ENCODE measurements at places on chromosomes 1 and 21.
A peak's percentile ranks its signal among the peaks of the same experiment; 100 is the strongest.

DNA sequence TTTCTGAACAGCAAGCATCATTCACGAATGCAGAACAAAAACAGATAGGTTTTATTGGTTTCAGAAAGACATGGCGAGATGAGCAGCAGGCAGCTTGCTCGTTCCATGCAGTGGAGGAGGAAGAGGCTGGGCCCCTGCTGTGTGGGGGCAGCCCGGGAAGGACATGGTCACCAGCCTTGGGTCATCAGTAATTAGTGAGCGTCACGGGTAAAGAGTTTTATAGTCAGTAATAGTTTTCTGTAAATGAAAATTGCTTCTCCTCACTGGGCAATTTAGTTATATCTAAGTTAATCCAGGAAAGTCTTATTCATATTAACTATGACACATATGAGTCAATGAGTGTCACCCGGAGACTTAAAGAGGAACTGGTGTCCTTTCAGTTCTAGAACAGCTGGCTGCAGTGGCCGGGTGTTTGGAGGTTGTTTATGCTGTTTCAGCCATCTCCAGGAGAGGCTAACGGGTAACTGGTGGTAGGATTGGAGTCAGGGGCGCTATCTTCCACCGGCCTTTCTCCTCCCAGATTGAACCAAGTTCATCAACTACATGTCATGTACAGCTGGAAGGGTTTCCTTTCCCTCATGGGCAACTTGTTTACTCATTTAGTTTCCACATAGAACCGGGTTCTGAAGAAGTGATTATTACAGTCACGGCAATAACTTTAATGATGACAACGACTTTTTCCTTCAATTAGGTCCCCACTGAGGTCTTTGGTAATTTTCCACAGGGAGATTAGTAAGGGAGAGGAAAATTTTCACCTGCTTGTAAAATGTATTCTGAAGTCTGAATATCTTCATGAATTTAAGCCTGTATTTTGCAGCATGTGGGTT is 34.6 kb upstream of the SLC45A1 start:
- DNase-seq: peak; percentile 26

GRCh38 chr1:41754540-41754939 is 164.2 kb downstream of the HIVEP3 start:
- DNase-seq: no peak

DNA sequence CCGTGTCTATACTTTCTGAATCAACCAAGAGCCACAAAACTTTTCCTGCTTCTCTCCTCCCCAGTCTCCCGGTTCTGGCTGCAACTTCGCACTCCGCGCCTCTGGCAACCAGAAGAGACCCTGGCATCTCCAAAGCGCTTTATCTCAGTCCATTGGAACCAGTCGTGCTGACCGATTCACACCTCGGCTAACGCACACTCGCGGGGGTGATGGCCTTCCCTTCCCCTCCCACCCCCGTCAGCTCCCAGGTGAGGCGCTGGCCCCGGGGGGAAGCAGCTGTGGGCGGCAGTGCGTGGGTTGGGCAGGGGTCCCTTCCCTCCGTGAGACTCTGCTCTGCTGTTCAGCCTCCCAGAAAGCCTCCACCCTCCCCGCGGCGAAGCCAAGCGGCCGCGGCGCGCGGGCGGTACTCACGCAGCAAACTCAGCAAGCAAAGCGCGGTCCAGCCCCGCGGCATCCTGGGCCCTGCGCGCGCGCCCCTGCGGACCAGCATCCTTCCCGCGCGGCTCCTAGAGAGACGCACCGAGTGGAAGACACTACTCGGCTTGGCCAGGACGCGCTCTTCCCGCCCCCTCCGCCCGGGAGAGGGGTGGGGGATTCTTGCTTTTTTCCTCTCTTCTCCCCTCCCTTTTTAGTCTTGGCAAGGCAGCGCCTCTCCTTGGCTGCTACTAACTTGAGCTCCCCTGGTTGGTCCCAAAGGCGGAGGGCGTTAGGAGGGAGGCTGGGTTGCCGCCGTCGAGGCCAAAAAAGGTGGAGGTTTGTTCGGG is at the start of gene CD34:
Gene CD34 (minus strand): TSS at position 535 of the 764 bp plus-strand sequence. CDS start 45 bp downstream, at position 490.
- no peak for DNase-seq

DNA sequence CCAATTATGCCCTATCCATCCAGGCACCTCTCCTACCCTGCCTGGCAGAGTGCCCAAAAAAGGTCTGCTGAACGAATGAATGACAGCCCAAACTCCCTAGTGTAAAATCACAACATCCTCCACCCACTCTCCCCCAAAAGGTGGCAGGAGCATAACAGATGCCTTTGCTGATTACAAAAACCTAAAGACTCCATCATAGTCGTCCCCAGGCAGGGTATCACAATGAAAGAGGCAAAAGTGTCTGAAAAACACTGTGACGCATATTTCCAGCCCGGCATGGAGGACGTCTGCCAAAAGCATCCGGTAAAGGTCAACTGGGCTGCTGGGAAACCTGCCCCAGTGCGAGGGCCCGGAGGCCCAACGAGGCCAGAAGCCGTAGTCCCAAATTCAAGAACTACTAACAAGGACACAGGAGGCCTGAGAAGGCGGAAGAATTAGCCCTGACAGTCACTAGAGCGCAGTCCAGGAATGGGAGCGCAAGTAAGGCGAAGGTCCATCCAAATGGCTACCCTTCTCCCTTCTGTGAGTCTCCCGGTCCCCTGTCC is 576 bp downstream of the SMIM12 start:
- DNase-seq: no peak

DNA sequence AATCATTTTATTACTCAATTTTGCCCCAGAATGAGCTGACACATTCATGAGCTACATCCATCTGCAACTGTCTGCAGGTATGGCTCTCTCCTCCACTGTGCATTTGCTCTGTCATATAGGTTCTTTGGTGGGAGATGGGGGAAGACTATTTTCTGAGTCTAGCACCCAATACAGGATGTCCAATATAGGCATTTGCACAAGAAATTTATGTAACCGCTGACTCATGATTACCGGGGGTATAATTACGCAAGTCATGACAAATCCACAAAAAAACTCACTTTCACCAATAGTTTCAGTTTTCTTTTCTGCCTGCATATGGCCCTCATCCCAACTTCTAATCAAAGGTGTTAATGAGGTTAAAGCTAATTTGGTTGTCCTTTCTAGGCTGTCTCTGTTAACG is 17.5 kb upstream of the VSIG8 start:
- DNase-seq: peak; percentile 73

DNA sequence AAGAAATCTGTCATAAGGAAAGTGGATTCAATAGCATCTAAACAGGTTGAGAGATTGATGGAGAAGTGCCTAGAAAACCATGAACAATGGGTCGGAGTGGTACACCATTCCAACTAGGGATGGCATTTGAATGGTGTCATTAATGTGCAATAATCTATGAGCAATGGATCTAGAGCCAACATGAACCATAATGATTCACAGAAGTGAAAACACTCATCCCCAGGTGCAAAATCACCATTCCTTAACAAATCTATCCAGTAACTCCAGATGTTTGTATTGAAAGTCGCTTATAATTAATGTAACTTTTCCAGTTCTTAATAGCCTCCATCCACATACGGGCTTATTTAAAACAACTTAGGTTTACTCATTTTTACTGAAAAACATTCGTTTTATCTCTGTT is 201.3 kb upstream of the ADGRL4 start:
- no peak for DNase-seq

DNA sequence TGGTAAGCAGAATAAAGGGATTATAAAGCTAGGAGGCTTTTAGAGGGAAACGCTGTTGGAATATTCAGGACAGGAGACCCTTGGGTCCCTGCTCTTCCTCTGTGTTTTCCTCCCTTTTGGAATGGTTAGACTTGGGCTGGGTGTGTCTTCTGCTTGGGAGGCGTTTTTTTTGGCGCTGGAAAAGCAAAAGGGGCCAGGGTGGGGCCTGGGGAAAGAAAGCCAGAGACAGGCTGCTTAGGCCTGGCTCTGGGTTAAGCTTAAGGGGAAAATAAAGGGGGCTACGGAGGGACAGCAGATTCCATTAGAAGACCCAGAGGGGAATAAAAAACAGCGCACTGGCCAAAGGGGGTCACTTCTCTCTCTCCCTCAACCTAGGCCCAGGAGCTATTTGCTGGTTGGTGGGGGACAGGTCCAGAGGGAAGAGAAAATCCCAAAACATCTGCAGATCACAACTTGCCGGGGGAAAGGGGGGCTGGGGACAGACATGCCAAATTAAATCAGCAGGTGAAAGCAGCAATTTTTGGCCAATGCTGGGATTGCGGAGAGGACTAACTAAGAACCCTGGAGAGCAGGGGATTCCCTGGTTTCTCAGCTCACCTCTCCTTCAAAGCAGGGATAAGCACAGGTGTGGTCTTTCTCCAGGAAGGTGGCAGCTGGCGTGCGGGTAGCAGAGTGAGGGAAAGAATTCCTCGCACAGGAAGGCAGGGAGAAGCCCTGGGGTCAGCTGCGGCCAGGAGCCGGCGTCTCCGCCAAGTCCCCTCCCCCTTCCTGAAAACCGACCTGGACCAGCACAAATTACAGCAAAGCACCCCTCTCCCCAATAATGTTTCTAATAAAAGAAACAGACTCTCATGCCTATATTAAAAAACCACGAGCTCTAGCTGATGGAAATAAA is 82.2 kb upstream of the AK4 start:
- no peak for DNase-seq

DNA sequence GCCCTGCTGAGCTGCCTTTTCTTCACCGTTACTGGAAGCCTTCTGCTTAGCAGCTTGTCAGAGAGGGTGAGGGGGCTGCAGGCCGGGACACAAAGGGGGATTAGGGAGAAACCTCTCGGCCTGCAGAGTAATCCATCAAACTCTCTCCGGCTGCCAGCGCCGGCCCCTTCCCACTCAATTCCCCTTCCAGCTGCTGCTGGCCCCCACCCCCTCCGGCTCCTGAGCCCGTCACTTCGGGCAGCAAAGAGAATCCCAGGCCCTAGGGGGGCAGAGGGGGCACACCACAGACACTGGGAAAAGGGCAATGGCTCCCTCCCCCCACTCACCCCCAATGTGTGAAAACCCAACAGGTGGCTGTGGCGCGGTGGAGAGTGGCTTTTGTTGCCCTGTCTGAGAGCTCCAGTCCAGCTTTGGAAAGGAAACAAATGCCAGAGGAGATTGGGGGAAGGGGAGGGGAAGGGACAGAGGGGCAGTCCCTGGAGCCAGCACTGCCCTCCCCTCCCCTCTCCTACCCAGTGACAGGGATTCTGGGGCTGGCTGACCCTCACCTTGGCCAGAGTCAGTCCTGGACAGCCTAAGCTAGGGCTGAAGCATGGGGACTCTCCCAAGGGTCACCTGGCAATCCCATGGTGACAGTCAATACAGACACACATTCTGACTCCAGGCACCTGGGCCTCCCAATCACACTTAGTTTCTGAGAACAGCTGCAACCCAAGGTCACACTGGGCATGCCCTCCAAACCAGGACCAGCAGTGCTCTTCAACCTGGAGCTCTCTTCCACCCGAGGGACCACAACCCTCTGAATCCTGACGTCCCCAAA is 9.5 kb downstream of the SLC45A3 start:
- DNase-seq: no peak

DNA sequence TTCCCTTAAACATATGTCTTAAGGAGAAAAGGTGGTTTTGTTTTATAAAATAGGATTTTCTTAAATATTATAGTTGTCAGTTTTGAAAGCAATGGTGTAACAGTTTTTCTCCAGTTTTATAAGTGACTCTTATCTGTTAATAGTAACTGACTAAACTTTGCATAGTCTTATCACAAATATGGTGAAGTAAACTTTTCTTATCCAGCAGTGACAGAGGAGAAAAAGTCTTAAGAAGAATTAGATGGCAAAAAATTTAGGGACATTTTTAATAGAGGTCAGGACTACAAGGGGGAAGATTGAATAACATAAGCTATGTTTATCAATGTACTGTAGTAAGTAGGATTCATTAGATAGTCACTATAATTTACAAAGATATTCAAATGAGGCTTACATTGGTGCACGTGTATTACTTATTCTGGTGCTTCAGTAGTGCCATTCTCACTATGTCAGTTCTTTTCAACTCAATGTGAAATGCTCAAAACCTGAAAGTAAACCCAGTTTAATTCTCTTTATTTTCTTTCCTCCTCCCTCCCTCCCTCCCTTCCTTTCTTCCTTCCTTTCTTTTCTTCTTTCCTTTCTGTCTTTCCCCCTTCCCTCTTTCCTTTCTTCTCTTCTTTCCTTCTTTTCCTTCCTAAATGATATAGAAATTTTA is 26.1 kb downstream of the F3 start:
- DNase-seq: no peak

GRCh38 chr1:182392050-182393028 is 749 bp upstream of the GLUL start:
- no peak for DNase-seq

GRCh38 chr1:30420519-30421050 is 302.8 kb downstream of the MATN1 start:
- no peak for DNase-seq

DNA sequence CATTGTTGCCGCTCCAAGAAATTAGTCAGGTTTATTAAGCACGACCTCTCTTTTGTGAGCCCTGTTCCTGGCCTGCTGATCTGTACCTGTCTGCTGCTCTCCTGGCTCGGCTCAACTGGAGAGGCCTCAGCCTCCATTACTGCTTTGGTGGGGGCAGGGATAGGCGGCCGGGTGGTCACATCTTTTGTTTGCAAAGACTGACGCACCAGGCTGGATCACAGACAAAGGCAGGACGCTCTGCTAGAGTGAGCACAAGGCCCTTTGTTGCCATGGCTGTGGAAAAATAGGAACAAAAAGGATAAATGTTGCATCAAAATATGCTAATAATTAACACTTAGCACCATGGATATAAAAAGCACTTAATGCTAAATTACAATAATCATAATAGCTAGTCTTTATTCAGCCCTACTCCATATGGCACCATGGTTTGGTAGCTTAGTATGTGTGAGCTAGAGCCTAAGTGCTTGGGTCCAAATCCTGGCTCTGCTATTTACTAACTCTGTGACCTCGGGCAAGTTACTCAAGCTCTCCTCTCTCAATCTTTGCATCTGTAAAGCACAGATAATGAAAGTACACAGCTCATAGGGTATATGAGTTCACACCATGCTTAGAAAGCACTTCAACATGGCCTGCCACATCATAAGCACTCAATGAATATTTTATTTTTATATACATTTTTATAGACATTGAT is 28.9 kb upstream of the HPDL start:
- DNase-seq: no peak

DNA sequence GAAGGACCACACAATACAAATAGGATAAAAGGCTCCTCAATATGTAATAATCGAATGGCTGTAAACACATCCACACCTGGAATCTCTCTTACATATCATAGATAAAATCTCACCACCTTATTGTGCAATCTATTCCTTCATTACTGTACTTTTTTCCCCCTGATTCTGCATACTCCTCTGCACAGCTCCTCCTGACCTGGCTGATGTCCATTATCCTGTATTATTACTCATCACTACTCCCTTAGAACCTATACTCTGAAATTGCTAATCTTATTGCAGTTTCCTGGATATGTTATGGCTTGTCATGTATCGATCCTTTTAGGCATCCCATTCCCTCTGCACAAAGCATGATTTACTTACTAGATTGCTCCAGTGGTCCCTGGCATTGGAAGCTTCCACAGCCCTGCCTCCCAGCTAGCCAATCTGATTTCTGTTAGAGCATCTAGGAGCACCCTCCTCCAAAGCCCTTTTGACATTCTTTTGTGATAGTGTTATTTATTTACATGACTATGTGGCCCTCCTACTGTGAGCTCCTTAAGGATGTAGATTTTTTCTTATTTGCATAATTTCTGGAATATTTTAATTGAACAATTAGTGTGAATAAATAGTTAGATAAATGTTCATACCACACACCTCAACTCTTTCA is 24.2 kb upstream of the PHGDH start:
- DNase-seq: no peak

All from hematopoietic multipotent progenitor cell (in vitro differentiated cells).